ENCODE measurements at places on chromosomes 2 and 18.

- no peak for DNase-seq
These were observed 15.9 kb downstream of the GATA6 start for GRCh38 chr18:22185273-22185672.

GRCh38 chr2:143152637-143153036 is 23.4 kb downstream of the ARHGAP15 start:
- DNase-seq: no peak

DNA sequence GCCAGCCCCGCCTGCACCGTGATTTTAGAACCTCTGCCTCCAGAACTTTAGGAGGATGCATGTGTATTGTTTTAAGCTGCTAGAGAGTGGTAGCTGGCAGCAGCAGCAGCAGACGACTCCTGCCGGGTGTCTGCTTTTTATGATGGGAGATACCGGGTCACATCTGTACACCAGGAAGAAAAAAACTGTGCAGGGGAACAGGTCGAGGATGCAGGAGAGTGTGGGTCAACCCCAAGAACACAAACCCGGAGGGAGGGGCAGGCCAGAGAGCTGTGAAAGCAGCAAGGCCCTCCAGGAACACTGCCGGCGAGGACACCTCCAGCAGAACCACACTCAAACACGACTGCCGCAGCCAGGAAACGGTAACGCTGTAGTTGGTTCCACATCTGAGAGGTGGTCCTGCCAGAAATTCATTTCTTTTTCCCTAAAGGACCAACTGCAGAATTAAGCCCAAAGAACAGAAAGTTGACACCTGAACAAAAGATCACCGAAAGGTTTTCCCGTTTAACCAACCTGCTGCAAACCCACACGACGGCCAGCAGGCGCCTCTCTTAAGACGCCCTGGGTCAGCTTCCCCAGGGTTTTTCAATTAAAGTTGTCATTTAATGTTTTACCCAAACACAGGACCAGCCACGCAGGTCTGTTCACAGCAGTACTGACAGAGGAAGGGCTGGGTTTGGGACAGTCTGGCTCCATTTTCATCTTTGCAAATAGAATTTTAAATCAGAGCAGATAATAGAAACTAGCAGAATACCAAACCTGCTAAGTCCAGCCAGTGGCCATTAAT is 60.5 kb downstream of the NDUFA10 start:
- DNase-seq: no peak

GRCh38 chr2:29766191-29766590 is 155.2 kb downstream of the ALK start:
- DNase-seq: peak; percentile 72

GRCh38 chr2:41160439-41160838 is 708.5 kb upstream of the SLC8A1 start:
- no peak for DNase-seq

GRCh38 chr2:172944022-172944793 is 131.4 kb upstream of the MAP3K20 start:
- DNase-seq: no peak

Data from AG08395 (cell line).